ENCODE measurements at places on chromosomes 16 and 17.

- no peak for DNase-seq
Observed at GRCh38 chr17:534071-534691, 180.5 kb downstream of the VPS53 start.

DNA sequence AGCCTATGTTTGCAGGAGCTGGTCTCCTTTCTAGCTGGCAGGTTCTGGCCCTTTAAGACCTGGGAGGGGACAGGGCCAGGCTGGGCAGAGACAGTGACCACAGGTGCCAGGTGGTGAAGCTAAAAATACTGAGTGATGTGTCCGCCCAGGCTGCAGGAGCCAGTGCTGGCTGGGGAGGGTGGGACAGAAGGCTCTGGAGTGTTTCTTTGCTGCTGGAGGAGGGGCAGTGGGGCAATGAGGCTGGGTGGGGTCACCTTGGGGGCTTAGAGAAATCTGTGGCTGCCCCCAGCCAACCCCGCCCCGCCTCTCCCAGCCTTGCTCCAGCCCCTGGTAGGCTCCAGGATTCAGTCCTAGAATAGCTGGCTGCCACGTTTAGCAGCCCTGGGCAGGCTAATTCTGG lies 30.4 kb upstream of the SBK1 start:
- DNase-seq = no peak

- DNase-seq = no peak
Observed at GRCh38 chr16:71916397-71916920, 21.1 kb downstream of the IST1 start.

GRCh38 chr16:52515068-52515671 lies 31.8 kb downstream of the TOX3 start:
- no peak for DNase-seq

DNA sequence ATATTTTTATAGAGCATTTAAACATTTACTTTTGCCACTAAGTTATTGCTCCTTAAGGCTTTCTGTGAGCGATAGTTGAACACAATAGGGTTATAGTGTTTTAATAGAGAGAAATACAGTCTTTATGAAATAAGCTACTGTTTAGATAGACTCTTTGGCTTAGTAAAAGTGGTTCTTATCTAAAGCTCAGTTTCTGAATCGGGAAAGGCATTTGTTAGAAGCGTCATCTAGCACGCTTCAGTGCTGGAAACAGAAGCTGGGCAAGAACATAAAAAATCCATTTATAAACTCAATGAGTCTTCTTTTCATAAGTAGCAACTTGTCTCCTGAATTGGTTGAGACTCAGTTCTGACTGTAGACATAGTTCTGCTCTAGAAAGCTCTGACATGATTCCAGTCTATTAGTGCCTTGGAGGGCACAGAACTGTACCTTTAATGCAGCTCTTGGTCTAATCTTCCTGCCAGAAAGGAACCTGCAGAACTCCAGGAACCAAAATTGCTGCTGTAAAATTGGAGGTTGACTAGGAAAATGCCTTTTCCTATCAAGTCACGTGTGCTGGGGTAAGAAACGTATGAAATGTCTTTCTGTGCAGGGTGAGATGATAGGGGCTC lies 55.4 kb upstream of the DNAJA2 start:
- no peak for DNase-seq

- DNase-seq = no peak
Observed at GRCh38 chr17:30961209-30962188, 9.3 kb upstream of the RNF135 start.

- DNase-seq = no peak
Observed at GRCh38 chr17:74923538-74924249, 379 bp upstream of the OTOP2 start.
